ENCODE measurements at places on chromosomes 3 and 15. TPM values are rescaled to one million over a fixed set of nuclear protein-coding genes. Genes with fewer than 3 reads are reported as not detected.

Gene CSTA
- 450 TPM for total RNA-seq

Gene CHL1
- not detected for total RNA-seq

Gene CMTM8
- 1.4 TPM for total RNA-seq

Gene MYD88
- total RNA-seq, result 33.0 TPM

Gene TTLL13
- total RNA-seq, result 0.07 TPM

Gene CCR3
- 0.07 TPM for total RNA-seq

Gene SMAD6
- total RNA-seq, result under 0.01 TPM

Gene CKMT1B
- 69.5 TPM for total RNA-seq

Gene KLHL24
- total RNA-seq, result 42.0 TPM

Gene GRIP2
- total RNA-seq, result 0.07 TPM

Gene AQP9
- not detected for total RNA-seq

Gene CHRNB4
- under 0.01 TPM for total RNA-seq

Gene SLC35G2
- total RNA-seq, result 5.8 TPM

Gene MBNL1
- 90.6 TPM for total RNA-seq

Gene SLC6A11
- total RNA-seq, result 7.5 TPM

Gene KLF15
- total RNA-seq, result 3.4 TPM

Gene SCN11A
- under 0.01 TPM for total RNA-seq

Gene HRG
- total RNA-seq, result not detected

Gene NXPE3
- total RNA-seq, result 8.2 TPM
